Hypothalamus (tissue), 51 donors: ENCODE measurements at places on chromosomes 5 and 9.

GRCh38 chr5:79183617-79184016 lies 52.3 kb upstream of the JMY start:
- DNase-seq: no peak

DNA sequence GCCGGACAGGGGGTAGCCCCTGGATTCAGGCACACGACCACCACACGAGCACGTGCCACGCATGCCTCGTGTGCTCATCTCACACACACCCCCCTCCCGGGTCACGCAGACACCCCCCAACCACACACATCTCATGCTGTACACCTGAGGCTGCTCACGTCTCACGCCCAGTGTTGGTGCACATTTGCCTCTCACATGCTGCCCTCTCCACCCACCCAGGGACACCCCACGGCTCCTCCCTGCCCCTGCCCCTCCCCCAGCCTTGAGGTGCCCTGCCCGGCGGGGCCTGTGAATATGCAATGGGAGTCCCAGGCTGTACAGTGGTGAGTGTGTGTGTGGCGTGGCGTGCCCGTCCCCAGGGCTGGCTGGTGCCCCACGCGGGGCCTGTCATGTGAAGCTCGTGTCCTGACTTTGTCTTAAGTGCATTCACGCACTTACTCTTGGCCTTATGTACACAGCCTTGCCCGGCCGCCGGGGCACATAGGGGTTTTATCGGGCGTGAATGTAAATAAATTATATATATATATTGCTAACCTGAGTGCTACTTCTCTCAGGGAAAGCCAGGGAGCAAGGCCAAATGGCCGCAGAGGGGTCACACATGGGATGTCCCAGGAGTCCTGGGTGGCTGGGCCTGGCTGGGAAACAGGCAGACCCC lies 18.7 kb downstream of the HK3 start:
- DNase-seq: no peak

- no peak for DNase-seq
Measured at GRCh38 chr9:108150736-108151586, 661.4 kb upstream of the KLF4 start.

DNA sequence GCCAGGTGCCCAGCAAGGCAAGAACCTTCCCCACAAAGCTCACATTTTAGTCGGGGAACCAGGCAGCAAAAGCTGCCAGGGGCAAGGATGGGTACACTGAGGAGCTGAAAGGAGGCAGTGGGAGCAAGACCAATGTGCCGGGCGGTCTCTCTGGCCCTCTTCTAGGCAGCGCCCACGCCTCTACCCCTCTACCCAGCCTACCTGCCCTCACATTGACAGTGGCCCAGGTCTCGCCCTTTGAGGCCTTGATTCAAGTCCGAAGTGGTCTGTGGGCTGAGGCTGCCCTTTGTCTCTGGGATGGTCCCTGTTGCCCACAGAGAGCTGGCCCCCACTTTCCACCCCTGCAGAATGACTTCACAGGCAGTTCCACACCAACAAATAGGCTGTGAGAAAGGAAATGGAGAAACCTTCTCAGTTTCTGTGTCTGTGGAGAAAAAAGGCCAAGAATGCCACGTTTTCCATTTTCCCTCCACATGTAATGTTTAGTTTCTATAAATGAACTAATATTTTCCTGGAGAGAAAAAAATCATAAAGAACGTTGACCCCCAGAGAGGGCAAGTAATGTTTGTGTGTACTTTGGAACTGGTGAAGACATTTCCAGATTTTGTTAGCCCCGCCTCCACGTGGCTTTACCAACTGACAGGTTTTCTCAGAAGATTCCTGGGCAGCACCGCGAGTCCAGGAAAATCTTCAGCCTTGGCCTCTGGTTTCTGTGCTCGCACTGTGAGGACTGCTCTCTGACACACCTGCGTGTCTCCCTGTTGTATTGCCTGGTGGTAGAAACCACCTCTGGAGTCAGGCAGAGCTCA lies 57.4 kb upstream of the ANGPTL2 start:
- no peak for DNase-seq

DNA sequence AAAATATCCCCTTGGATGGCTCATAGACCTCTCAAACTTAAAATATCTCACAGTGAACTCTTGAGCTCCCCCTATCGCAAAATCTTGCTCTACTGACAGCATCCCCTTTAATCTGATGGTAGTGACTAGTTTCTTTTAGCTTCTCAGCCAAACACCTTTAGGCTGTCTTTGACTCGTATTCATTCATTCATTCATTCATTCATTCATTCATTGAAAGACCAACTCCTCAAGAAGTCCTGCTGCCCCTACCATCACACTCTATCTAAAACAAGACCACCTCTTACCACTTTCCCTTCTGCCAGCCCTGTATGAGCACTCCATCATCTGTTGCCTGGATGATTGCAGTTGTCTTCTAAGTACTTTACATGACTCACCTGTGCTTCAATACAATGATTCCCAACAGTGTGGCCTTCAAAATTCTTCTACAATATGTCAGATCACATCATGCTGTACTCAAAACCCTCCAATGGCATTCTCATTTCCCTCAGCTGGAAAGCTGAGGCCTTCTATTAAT lies 46.8 kb downstream of the ITGA2 start:
- no peak for DNase-seq
